Stimulated activated CD4-positive, alpha-beta T cell treated with anti-CD3 and anti-CD28 coated beads, Interleukin-1b, Interleukin-23, amount 100 ng/mL, for 1 hour (primary cell): ENCODE measurements at places on chromosomes 5 and 9.

- no peak for DNase-seq
Observed at GRCh38 chr5:957748-958485, 50.7 kb upstream of the NKD2 start.

- no peak for DNase-seq
Observed at GRCh38 chr9:114400219-114400618, 12.4 kb upstream of the AKNA start.

GRCh38 chr9:135116881-135117280 is 29.4 kb downstream of the OLFM1 start:
- no peak for DNase-seq

DNA sequence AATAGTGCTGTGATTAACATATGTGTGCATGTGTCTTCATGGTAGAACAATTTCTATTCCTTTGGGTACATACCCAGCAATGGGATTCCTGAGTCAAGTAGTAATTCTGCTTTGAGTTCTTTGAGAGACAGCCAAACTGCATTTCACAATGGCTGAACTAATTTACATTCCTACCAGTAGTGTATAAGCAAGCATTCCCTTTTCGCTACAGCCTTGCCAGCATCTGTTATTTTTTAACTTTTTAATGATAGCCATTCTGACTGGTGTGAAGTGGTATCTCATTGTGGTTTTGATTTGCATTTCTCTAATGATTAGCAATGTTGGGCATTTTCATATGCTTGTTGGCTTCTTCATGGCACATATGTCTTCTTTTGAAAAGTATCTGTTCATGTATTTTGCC is 308.5 kb downstream of the ARRDC3 start:
- DNase-seq, result no peak

GRCh38 chr5:67746103-67746502 is 469.5 kb upstream of the PIK3R1 start:
- no peak for DNase-seq

GRCh38 chr5:58021466-58021865 is 438.4 kb downstream of the PLK2 start:
- no peak for DNase-seq

GRCh38 chr5:24535646-24536045 is 109.1 kb downstream of the CDH10 start:
- no peak for DNase-seq

- no peak for DNase-seq
Observed at GRCh38 chr9:111481885-111482636, 2.1 kb downstream of the ECPAS start.

- DNase-seq, result peak; percentile 17
Observed at GRCh38 chr5:150129813-150130492, 25.7 kb downstream of the PDGFRB start.

- no peak for DNase-seq
Observed at GRCh38 chr5:135521964-135522363, 13.8 kb downstream of the NEUROG1 start.

- no peak for DNase-seq
Observed at GRCh38 chr9:80811656-80812055, 877.7 kb downstream of the TLE1 start.

GRCh38 chr5:132375957-132376356 is 6.4 kb downstream of the SLC22A5 start:
- no peak for DNase-seq

- no peak for DNase-seq
Observed at GRCh38 chr9:130129432-130130061, 42.7 kb upstream of the NCS1 start.

- DNase-seq, result no peak
Observed at GRCh38 chr9:73981405-73981804, 515.7 kb upstream of the RORB start.

- DNase-seq, result no peak
Observed at GRCh38 chr9:36729906-36730305, 157.2 kb downstream of the MELK start.
